ENCODE measurements at places on chromosomes 11 and 22. TPM values are rescaled to one million over a fixed set of nuclear protein-coding genes. Genes with fewer than 3 reads are reported as not detected.

The MIAT gene
- 0.48 TPM for total RNA-seq

The ANO9 gene
- total RNA-seq = 0.08 TPM

DNA sequence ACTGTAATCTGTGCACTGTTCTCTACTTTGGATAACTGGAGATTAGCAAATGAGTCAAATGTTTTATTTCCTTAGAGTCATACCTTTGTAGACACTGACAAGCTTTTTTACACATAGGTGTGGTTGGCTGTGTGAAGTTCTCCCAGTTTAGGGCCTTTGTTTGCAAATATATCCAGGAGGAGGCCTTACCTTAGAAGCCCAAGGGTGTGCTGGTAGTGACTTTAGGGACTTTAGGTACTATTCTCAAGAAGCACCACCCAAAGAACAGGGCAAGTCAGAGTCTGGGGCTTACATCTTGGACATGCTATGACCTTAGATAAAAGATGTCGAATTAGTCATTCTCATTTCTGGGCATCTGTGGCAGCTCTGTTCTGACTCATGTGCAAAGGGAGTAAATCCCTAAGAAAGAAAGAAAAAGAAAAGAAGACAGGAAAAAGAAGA lies 4.8 kb upstream of the FAR1 start:
- no peak for DNase-seq

DNA sequence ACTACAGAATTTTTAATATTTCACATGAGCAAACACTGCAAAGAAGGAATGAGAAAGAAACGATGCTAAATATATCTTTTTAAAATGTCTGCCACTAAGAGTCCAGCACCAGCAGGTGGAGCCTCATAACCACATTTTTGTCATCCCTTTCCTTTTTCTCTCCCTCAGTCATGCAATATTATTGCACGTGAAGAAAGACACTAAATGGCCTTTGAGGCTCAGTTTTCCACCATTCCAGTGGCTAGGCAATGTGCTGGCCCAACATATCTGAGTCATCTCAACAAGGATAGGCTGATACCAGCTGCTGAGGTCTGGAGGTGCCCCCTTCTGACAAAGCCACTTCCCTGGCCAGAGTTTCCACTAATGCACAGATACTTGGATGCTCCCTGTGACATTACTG lies 1.8 kb downstream of the ALKBH8 start:
- no peak for DNase-seq

GRCh38 chr11:75265851-75266531 lies 25.4 kb downstream of the TPBGL start:
- DNase-seq = peak; percentile 50

Data from Right ventricle myocardium superior (tissue), 1 donor.